Stimulated activated naive CD4-positive, alpha-beta T cell treated with Interleukin-2 at 50 U/mL for 16 hours (primary cell): ENCODE measurements at places on chromosomes 11 and 22.

DNA sequence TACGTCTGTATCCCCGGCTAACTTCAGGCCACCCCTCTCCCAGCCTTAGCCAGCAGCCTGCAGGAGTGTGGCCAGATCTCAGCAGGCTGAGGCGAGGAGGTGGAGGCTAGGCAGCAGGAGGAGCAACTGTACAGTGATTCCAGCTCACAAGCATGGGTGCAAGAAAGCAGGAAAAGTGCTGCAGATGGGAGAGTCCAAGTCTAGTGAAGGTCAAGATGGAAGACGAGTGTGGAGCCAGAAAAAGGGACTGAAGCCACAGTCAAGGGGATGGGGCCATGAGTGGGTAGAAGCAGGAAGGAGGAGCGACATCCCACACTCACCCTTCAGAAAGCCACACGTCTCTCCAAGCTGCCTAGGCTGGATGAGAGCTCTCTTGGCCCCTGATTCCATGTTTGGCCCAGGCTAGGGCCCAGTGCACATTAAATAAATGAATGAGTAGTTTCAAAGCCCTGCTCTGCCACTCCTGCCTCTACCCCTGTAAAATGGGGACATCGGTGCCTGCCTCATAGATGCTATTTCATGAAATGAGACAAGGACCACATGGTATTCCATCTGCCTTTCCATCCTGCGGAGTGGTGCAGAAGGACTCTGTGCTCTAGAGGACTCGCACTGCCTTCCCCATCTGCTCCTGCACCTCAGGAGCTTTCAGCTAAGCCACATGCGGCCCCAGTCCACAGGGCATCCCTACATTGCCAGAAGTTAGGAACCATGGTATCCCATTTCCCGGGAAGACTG is 2.9 kb downstream of the YDJC start:
- no peak for DNase-seq

GRCh38 chr11:17412488-17413180 is 24.2 kb upstream of the KCNJ11 start:
- no peak for DNase-seq

- no peak for DNase-seq
Observed at GRCh38 chr11:63765688-63766241, 2.8 kb downstream of the ZFTA start.

DNA sequence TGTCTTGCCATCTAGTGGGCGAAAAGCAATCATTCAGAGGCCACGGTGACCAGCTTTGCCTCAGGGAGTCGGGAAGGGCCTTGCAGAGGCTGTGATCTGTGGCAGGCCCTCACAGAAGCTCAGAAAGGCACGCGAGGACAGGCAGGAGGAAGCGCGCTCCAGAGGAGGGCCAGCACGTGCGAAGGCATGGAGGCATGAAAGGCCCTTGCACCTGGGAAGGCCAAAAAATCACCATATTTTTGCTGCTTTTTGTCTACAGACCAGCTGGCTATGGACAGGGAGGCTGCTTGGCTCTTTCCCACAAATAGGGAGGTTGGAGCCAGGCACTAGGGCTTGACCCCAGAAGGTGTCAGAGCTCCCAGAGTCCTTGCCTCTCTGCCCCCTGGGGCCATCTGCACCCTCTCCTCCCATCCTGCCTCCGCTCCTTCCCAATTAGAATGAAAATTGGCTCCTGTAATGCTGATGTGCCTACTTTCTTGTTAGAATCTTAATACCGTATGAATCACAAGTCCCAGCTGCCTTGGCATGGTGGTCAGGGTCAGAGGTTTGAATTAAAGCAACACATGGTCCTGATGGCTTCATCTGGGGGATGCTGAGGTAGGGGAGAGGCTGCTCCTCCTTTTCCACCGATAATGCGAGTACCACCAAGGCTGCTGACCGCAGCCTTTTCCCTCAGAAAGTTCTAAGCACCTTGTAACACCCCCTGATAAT is 69.1 kb downstream of the FEZ1 start:
- no peak for DNase-seq

- no peak for DNase-seq
Observed at GRCh38 chr11:126630488-126630887, 275.0 kb downstream of the ST3GAL4 start.

DNA sequence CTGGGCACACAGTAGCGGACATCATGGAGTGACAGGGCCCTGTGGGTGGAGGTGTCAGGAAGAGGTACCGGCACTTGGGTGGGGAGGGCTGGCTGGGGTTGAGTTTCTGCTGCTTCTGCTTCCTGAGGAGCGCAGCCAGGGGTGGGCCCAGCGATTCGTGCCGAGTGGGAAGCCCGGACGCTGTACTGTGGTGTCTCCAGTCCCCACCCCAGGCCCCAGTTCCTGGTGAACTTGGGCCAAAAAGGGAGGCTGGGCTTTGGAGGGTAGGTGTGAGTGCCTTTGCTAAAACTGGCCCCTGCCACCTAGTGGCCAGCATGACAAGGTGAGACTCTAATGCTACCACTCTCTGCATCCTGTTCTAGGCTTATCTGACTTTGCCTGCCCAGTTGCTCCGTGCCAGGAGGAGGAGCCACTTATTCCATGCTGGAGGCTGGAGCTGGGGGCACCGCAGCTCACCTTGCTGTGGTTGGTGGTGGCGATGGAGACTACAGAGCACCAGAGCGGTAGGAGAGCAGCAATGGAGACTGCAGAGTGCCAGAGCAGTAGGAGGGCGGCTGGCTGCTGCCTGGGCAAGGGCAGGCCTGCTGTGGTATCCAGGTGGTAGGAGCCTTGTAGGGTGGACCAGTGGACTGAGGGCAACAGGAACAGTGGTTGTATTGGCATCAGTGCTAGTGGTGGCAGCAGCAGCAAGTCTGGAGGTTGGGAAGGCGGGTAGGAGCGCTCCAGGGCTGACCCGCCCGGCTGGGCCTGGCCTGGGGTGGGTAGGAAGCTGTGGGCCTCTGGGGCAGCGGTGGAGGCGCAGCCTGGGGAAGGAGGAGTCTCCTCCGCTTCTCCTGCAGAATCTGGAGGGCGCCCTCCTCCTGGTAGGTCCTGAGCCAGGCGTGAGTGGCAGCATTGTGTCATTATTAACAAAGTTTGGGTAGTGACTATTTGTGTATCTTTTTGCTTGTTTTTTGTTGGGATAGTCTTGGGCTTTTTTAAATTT is 2.2 kb upstream of the RFPL2 start:
- no peak for DNase-seq
